ENCODE measurements at places on chromosomes 13 and 19.

GRCh38 chr13:32495429-32495828, 43.2 kb downstream of the N4BP2L2 start:
- DNase-seq: no peak

DNA sequence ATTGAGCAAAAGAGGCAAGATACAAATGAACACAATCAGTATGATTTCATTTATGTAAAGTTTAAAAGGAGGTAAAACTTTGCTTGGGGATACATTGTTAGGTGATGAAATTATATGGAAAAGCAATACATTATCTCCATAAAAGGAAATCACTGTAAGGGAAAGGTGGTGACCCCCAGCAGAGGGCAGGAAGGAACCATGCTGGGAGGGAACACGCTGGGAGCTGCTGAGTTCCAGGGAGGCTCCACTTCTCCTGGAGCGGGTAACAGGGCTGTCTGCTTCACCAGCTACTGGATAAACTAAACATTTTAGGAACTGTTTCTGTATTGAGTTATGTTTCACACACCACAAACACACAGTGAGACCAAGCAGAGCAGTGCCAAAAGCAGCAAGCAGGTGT, 91.2 kb downstream of the KATNAL1 start:
- no peak for DNase-seq

DNA sequence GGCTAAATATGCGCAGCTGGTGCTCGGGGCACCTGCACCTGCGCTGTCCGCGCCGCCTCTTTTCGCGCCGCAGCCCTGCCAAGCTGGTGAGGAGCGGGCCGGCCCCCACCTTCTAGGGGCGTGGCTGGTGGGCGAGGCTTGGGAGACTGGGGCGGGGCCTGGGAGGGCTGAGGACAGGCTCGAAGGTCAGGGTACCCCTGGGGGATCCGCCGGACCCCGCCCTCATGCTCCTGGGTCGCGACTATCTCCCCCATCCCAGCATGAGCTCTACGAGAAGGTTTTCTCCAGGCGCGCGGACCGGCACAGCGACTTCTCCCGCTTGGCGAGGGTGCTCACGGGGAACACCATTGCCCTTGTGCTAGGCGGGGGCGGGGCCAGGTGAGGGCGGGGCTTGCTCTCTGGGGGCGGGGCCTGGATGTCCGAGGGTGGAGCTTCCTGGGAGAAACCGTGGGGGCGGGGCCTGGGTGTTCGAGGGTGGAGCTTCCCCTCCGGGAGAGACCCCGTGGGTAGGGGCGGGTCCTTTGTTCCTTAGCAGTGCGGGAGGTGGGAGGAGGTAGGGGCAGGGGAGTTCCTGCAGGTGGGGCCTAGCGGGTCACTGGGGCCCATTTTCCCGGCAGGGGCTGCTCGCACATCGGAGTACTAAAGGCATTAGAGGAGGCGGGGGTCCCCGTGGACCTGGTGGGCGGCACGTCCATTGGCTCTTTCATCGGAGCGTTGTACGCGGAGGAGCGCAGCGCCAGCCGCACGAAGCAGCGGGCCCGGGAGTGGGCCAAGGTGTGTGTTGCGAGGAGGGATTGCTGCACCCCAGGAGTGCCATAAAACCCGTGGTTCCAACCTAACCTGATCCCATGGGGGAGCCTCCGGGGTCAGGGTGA, 19.7 kb downstream of the PNPLA6 start:
- no peak for DNase-seq

DNA sequence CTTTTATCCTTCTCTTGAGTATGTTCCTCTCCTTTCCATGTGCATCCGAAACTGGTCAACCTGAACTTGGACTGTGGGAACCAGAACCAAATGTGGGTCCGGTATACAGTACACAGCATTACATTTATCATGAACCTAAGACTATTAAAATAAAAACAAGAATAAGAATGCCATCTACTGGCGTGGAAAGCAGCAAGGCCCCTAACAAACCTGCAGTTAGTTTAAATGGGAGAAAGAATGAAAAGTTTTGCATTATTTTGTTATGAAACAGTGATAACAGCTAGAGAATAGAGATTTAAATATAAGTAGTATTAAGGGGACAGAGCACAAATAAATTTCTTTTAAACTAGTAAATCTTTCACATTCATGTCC, 159.5 kb downstream of the RBM26 start:
- no peak for DNase-seq

GRCh38 chr19:29021232-29021916, 191.6 kb downstream of the UQCRFS1 start:
- DNase-seq: no peak

DNA sequence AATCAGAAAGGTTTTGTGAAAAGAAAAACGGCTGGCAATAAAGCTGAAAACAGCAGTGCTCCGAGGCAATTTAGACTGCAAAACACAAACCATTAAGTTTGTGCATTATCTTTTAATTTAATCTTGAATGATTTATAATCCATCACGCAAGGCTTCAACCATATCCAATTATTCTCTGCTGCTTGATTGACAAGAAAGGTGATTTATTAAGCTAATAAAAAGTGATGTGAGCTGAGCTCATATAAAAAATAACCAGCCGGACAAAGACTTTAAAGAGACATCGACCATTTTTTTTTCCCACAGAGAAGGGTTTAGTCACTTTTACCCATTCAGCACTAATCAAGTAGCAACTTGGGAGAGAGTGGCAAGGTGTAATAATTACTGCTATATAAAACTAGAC, 33.6 kb downstream of the TSHZ3 start:
- DNase-seq: no peak

- DNase-seq: no peak
These were observed 665.6 kb downstream of the FGF9 start for GRCh38 chr13:22336460-22336859.

DNA sequence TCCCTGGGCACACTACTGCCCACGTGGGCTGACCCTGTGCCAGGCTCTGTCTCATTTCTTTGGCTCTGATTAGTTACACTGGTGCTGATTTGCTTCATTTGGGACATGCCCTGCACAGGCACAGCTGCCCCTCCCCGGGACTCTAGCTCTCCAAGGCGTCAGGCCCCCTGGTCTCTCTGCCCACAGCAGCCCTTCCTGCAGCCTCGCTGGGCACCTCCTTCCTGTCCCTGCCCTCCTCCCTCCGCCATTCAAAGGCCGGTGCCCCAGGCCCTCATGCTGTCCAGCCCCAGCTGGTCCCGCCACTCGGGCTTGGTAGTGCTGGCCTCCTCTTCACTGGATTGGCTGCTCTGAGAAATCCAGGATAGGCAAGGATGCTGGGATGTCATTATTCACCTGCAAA, 73.1 kb downstream of the ERICH6B start:
- no peak for DNase-seq

GRCh38 chr19:38657633-38658222, 10.3 kb downstream of the ACTN4 start:
- peak; percentile 59 for DNase-seq

GRCh38 chr13:112188298-112188610, 121.3 kb downstream of the SOX1 start:
- no peak for DNase-seq

- DNase-seq: peak; percentile 55
These were observed 2.6 kb upstream of the MCEMP1 start for GRCh38 chr19:7674010-7675005.

DNA sequence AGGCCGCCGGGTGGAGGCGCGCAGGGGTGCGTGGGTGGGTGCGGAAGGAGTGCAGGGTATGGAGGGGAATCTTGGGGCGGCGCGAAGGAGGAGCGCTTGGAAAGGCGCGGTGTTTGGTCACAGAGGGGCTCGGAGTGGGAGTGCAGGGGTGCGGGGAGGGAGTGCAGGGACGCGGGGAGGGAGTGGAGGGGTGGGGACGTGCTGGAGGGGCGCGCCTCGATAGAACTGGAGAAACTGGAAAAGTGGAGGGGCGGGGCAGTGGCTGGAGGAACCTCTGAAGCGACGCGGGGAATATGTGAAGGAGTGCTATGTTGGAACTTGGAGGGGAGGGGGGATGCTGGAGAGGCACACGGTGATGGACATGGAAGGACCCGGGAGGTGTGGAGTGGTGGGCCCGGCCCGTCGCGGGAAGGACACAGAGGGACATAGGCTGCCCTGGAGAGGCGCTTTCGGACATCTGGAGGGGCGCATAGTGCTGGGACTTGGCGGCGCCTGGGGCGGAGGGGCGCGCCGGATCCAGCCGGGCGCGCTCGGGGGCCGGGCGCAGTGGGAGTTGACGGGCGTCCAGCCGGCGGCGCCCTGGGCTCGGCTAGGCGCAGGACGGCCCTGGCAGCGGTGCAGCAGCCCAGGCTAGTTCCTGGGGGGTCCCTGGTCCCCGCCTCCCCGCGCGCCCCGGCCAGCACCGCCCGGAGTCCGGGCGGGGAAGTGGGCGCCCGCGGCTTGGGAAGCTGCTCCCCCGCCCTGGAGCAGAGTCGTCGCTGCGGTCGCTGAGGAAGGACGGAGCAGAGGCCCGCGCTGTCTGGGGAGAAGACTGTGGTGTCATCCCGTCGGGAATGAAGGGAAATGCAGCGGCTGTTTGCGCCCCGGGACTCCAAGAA, 20.8 kb upstream of the SGCG start:
- no peak for DNase-seq

- DNase-seq: no peak
These were observed 480.3 kb downstream of the LIG4 start for GRCh38 chr13:107734891-107735625.

DNA sequence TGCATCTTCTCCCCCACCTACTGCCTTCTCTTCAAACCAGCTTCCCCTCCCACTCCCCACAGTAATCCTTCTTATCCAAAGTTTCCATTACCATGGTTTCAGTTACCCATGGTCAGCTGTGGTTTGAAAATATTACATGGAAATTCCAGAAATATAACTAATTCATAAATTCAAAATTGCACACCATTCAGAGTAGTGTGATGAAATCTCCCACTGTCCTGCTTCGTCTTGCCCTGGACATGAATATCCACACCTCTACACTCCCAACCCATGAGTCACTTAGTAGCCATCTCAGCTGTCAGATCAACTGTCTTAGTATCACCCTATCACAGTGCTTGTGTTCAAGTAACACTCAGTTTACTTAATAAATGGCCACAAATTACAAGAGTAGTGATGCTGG, 3.8 kb upstream of the KCTD12 start:
- peak; percentile 33 for DNase-seq

GRCh38 chr13:74661851-74662250, 527.6 kb upstream of the KLF12 start:
- no peak for DNase-seq

- DNase-seq: no peak
These were observed 12.6 kb downstream of the DACH1 start for GRCh38 chr13:71854401-71854800.

- DNase-seq: no peak
These were observed 113.0 kb upstream of the SLC10A2 start for GRCh38 chr13:103178986-103179943.

DNA sequence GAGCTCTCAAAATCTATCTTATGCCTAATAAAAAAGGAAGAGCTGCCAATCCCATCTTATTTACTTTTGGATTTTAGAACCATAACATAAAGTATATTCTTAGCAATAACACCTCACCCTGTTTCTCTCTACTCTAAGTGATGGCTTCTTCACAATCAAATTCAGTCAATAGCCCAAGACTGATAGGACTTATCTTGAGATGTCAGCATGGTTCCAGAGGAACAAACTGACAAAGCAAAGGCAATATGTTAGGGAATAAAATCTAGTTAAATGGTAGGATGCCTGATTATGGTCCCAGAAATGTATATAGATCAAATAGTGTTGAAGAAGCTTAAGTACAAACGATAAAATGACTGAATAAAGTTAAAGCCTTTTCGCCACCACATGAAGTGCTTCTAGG, 36.3 kb downstream of the DACH1 start:
- no peak for DNase-seq

GRCh38 chr13:107475753-107476453, 739.4 kb downstream of the LIG4 start:
- no peak for DNase-seq

Data from fibroblast of pulmonary artery (primary cell).